ENCODE measurements at places on chromosomes 12 and 14. TPM values are rescaled to one million over a fixed set of nuclear protein-coding genes. Genes with fewer than 3 reads are reported as not detected.

- H3K4me1 ChIP-seq: peaks cover 67% of the 10 kb centered on the region
- no peak overlapping the region for H3K4me3 ChIP-seq
- peak; percentile 43 for DNase-seq
- no peaks in the 10 kb centered on the region for H3K27me3 ChIP-seq
- peak overlapping the region; percentile 8 for H3K27ac ChIP-seq
Observed at GRCh38 chr14:68734231-68734732, 58.6 kb downstream of the ZFP36L1 start.

DNA sequence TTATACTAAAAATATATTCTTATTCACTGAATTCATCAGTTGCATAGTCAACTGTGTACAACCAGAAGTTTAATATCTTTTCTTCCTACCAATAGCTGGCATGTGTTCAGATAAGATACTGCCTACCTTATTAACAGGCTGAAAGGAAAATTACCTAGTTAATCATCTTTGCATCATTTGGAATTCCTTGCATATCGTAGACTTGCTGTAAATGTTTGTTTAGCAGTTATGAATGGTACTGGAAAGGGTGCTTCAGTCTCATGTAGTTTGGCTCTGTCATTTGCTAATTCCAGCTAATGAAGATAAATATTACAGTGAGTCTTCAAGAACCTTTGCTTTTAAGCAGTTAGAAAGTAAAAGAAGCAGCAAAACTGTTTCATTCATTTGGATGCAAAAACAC lies 84.4 kb downstream of the PPHLN1 start:
- no peak overlapping the region for H3K27ac ChIP-seq
- no peak overlapping the region for H3K4me3 ChIP-seq
- DNase-seq: no peak
- H3K36me3 ChIP-seq: peaks cover 4% of the 10 kb centered on the region

DNA sequence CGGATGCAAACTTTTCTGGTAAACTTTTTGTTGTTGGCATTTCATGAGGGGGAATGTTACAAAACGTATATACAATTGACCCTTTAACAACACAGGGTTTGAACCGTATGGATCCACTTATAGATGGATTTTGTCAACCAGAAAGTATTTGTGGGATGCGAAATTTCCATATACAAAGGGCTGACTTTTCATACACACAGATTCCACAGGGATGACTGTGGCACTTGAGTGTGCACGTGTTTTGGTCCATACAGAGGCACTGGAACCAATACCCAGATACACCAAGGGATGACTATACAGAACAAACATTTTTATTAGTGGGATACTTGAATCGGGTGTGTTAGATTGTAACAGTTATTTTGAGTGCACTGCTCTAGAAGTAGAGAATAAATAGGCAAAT lies 29.8 kb upstream of the CCT2 start:
- H3K4me3 ChIP-seq: no peak overlapping the region
- H3K27ac ChIP-seq: no peak overlapping the region
- no peaks in the 10 kb centered on the region for H3K4me1 ChIP-seq
- no peak for DNase-seq
- H3K36me3 ChIP-seq: no peaks in the 10 kb centered on the region

DNA sequence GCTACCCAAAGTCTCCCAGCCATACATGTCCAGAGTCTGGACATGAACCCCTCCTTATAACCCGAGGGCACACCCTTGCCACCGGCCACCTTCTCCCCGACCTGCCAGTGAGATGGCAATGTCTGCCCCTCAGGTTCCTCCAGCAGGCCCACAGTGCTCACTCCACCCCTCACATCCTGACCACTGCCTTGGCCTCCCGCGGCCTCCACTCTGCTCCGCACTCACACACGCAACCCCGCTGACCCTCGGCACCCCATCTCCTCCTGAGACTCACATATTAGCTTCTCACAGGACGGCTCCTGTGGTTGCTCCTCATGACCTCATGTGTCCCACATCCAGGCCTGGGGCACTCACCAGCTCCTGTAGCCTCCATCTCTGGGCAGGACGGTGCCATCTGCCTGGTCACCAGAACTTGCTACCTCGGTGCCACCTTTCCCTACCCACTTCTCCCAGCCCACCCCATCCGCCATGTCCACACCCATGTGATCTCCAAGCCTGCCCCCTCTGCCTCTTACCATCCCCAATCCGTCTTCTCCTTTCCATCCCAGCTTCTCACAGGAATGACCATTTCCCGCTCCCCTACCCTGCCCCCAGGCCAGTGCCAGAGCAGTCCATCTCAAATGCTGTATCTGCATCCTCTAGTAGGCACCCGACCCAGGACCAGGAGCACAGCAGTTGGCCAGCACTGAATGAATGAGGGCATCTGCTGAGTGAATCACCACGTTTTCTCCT lies 198.6 kb upstream of the DIO3 start:
- peaks cover 51% of the 10 kb centered on the region for H3K4me1 ChIP-seq
- H3K4me3 ChIP-seq: no peak overlapping the region
- H3K27ac ChIP-seq: no peak overlapping the region

DNA sequence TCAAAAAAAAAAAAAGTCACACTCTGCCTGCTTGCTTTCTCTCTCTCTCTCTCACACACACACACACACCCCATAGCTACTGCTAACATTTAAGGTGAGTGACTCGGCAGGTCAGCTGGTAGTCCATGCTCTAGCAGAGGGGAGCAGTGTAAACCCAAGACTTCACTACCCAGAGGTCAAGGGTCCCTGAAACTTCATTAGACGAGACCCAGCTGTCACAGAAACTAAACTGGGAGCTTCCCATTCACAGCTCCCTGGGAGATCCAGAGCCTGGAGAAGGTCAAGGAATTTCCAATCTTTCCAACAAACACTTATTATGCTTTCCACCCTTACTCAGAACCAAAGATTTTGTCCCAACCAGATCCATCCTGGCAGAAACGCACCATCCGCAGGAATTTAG lies 33.2 kb downstream of the CKAP4 start:
- no peaks in the 10 kb centered on the region for H3K4me1 ChIP-seq
- H3K36me3 ChIP-seq: no peaks in the 10 kb centered on the region
- DNase-seq: no peak
- no peak overlapping the region for H3K27ac ChIP-seq
- H3K27me3 ChIP-seq: no peaks in the 10 kb centered on the region
- no peak overlapping the region for H3K4me3 ChIP-seq

- H3K4me1 ChIP-seq: no peaks in the 10 kb centered on the region
- H3K36me3 ChIP-seq: no peaks in the 10 kb centered on the region
- H3K27me3 ChIP-seq: no peaks in the 10 kb centered on the region
- H3K4me3 ChIP-seq: no peak overlapping the region
Observed at GRCh38 chr14:66254038-66254437, 232.1 kb upstream of the CCDC196 start.

- DNase-seq: no peak
- no peak overlapping the region for H3K27ac ChIP-seq
- H3K4me1 ChIP-seq: no peaks in the 10 kb centered on the region
Observed at GRCh38 chr14:100048786-100049185, 16.4 kb upstream of the EVL start.

DNA sequence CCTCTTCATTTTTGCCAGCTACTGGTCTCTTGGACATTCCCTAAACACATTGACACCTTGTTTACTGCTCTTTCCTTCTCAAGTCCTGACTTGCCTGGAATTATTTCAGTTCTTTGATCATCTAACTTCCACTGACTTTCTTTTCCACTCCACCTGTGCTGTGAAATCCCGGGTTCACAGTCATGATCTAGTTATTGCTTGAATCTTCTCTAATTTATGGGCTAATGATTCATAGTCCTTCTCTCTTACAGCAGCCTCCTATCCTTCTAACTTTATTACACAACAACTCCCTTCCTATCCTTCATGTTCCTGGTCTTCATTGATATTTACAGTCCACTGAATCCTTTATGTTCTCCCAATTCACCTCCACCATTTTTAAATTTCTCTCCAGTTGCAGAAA lies 260.1 kb downstream of the C12orf75 start:
- no peaks in the 10 kb centered on the region for H3K36me3 ChIP-seq
- no peak for DNase-seq
- H3K27ac ChIP-seq: no peak overlapping the region
- peaks cover 2% of the 10 kb centered on the region for H3K27me3 ChIP-seq

GRCh38 chr12:65607401-65607841 lies 216.9 kb upstream of the HMGA2 start:
- peaks cover 16% of the 10 kb centered on the region for H3K4me1 ChIP-seq
- H3K36me3 ChIP-seq: no peaks in the 10 kb centered on the region
- H3K4me3 ChIP-seq: no peak overlapping the region
- no peak overlapping the region for H3K27ac ChIP-seq
- H3K27me3 ChIP-seq: no peaks in the 10 kb centered on the region

GRCh38 chr14:74683406-74683805 lies 29.5 kb downstream of the AREL1 start:
- H3K4me1 ChIP-seq: no peaks in the 10 kb centered on the region
- no peak overlapping the region for H3K4me3 ChIP-seq
- H3K27me3 ChIP-seq: no peaks in the 10 kb centered on the region
- DNase-seq: no peak

DNA sequence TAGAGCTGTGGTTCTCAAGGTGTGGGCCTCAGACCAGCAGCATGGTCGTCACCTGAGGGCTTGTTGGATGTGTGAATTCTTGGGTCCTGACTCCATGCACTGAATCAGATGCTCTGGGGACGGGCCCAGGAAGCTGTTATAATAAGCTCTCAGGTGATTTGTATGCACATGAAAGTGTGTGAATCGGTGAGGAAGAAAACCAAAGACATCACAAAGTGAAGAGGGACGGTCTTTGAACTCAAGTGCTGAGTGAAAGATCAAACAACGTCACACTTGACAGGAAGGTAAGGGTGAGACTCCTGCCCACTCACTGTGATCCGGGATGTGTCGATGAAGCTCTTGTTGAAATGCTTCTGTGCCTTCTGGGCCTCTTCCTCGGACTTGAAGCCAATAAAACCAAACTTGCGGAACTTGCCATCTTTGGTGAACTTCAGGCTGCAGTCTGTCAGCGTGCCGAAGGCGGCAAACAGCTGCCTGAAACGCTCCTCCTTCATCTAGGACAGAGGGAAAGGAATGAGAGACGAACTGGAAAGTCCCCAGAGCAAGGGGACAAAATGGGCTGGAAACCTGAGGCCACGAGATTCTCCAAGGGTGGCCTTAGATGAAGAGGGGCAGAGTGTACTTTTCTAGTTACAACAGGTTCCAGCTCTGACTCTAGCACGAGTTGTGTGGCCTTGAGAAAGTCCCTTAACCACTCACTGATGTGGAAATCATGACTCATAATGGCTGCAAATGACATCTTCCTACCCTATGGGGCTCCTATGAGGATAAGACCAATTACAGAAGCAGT lies 4.0 kb downstream of the RBM19 start:
- H3K27ac ChIP-seq: no peak overlapping the region
- H3K4me3 ChIP-seq: no peak overlapping the region
- no peak for DNase-seq
- H3K27me3 ChIP-seq: no peaks in the 10 kb centered on the region
- peaks cover 41% of the 10 kb centered on the region for H3K36me3 ChIP-seq

GRCh38 chr14:92601757-92602417 lies 88.3 kb downstream of the RIN3 start:
- H3K4me1 ChIP-seq: peaks cover 20% of the 10 kb centered on the region
- H3K27ac ChIP-seq: no peak overlapping the region
- peaks cover 4% of the 10 kb centered on the region for H3K36me3 ChIP-seq
- no peaks in the 10 kb centered on the region for H3K27me3 ChIP-seq
- DNase-seq: peak; percentile 46

- DNase-seq: no peak
- H3K27ac ChIP-seq: no peak overlapping the region
- H3K4me3 ChIP-seq: no peak overlapping the region
- no peaks in the 10 kb centered on the region for H3K27me3 ChIP-seq
Observed at GRCh38 chr14:53462931-53463778, 310.0 kb upstream of the DDHD1 start.

- no peak overlapping the region for H3K4me3 ChIP-seq
- no peak for DNase-seq
- H3K27ac ChIP-seq: no peak overlapping the region
- peaks cover 32% of the 10 kb centered on the region for H3K4me1 ChIP-seq
- no peaks in the 10 kb centered on the region for H3K36me3 ChIP-seq
Observed at GRCh38 chr14:75329369-75329768, 50.7 kb downstream of the FOS start.

LALBA gene
- not detected for total RNA-seq

HOXC5 gene
- total RNA-seq: 1.1 TPM

POTEM gene
- not detected for total RNA-seq

MYL2 gene
- total RNA-seq: 113 TPM
